Mammary microvascular endothelial cell (primary cell): ENCODE measurements at places on chromosomes 5 and 9. TPM values are rescaled to one million over a fixed set of nuclear protein-coding genes. Genes with fewer than 3 reads are reported as not detected.

OXCT1 gene
- 22.8 and 23.7 TPM in 2 replicates for total RNA-seq

BARHL1 gene
- not detected in 2 replicates for total RNA-seq

GBGT1 gene
- total RNA-seq, result 6.0 and 6.4 TPM in 2 replicates

IL5 gene
- not detected in 2 replicates for total RNA-seq

SAXO1 gene
- total RNA-seq, result not detected in 2 replicates

LPAR1 gene
- total RNA-seq, result not detected in 2 replicates

SLCO6A1 gene
- total RNA-seq, result not detected in 2 replicates

SPINK7 gene
- not detected in 2 replicates for total RNA-seq

ZNF883 gene
- total RNA-seq, result 0.13 and 0.25 TPM in 2 replicates

GAS1 gene
- under 0.01 and 0.25 TPM in 2 replicates for total RNA-seq

CTXN3 gene
- not detected in 2 replicates for total RNA-seq

SPINK4 gene
- total RNA-seq, result not detected in 2 replicates

PDZD2 gene
- 3.9 and 4.5 TPM in 2 replicates for total RNA-seq

LRRTM2 gene
- 0.44 and 0.47 TPM in 2 replicates for total RNA-seq

WHRN gene
- total RNA-seq, result 0.79 and 0.93 TPM in 2 replicates

OTP gene
- not detected in 2 replicates for total RNA-seq

ANKRD31 gene
- not detected in 2 replicates for total RNA-seq

AIF1L gene
- 18.6 and 19.2 TPM in 2 replicates for total RNA-seq

RLN1 gene
- not detected in 2 replicates for total RNA-seq

ALDH1A1 gene
- total RNA-seq, result 112 and 119 TPM in 2 replicates
